Stimulated activated CD4-positive, alpha-beta T cell treated with anti-CD3 and anti-CD28 coated beads, Interleukin-1b, Interleukin-23, amount 100 ng/mL, for 1 hour (primary cell): ENCODE measurements at places on chromosomes 4 and X.

DNA sequence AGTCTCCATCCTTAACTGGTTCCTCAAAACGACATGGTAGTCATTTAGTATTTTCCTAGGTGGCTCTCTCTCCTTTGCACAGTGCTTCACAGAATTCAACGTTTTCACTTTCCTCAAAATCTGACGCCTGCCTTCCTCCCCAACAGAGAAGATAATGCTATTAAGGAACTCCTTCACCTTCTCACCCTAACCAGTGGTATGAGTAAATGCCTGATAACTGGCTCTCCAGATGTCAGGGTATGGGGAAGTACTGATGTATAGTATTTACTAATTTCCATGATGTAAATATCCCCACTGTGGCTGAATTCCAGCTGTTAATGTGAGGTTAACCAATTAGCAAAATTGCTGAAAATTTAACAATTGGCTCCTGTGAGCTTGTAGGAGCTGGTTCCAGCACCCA is 28.8 kb upstream of the NSUN7 start:
- DNase-seq = no peak

- no peak for DNase-seq
Observed at GRCh38 chr4:41178372-41179370, 35.7 kb downstream of the APBB2 start.

DNA sequence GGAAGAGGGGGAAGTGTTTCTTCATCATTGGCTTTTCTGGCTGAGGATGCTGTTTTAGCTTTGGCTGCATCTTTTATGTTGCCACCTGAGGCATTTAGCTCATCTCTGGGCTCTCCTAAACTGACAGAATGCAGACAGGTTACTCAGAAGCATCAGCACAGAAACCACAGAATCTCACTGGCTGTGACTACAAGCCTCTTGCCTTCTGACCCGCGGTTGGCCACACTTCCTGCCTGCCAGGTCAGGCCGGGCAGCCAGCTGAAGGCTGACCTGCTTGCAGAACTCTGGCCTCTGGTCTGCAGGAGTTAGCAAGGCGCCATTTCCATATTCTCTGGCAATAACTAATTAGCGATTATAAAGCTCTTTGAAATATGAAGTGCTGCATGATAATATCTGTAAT is 366.5 kb downstream of the MID1IP1 start:
- no peak for DNase-seq

DNA sequence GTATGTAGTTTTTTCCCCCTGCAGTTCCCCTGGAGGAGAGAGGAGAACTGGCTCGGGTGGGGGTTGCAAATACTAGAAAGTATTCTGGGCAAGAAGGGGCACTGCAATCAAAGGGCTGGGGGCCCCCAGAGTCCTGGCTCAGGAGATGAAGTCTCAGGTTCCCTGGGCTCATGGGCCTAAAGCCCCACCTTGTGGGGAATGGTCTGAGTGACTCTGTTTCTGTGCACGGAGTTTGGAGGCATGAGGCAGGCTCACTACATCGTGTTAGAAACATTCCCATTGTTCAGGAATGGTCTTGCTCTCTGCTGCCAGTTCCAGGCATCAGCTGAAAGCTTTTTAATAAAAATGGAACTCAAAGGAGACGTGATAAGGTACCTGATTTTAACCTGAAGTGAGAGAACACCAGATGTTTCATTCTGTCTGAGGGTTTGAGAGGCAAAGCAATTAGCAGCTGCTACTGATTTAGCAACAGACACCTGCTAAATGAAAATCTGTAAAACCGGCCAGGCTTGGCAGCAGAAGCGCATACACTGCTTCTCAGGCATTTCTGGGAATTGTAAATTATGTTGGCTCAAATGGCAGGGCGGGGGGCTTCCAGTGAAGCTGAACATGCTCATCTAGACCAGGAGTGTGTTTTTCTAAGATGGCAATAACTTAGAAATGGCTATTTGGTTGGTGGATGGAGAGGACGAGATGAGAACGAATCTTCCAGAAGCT is 122.7 kb downstream of the TMEM164 start:
- DNase-seq = no peak

DNA sequence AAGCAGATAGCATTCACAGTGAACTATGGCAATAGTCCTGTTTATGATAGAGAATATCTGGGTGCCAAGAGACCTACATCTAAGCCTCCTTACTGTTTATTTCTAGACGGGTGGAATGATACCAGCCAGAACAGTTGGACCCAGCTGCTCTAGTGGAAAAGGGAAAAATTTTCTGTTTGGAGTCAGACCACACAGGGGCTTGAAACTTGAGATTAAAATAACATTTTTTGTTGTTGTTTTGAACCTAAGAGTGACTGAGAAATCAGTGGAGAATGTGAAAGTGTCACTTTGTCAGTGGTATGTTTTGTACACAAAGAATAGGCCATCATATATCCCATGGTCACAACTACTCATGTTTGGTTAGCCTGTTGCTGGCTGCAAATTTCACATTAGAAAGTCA is 105.7 kb downstream of the AGTR2 start:
- no peak for DNase-seq

GRCh38 chr4:40261231-40262076 is 64.6 kb downstream of the RHOH start:
- DNase-seq = no peak

DNA sequence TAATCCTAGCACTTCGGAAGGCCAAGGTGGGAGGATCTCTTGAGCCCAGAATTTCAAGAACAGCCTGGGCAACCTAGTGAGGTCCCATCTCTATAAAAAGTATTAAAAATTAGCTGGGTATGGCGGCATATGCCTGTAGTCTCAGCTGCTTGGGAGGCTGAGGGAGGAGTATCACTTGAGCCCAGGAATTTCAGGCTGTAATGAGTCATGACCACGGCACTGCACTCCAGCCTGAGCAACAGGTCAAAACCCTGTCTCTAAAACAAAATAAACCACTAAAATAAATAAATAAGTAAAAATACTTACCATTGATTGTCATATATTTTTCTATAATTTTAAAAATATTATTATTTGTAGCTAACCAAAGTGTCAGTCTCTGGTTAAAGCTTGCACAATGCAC is 315.6 kb upstream of the SMIM31 start:
- no peak for DNase-seq

- DNase-seq = no peak
Observed at GRCh38 chr4:12178614-12179610, 750.2 kb upstream of the HS3ST1 start.

DNA sequence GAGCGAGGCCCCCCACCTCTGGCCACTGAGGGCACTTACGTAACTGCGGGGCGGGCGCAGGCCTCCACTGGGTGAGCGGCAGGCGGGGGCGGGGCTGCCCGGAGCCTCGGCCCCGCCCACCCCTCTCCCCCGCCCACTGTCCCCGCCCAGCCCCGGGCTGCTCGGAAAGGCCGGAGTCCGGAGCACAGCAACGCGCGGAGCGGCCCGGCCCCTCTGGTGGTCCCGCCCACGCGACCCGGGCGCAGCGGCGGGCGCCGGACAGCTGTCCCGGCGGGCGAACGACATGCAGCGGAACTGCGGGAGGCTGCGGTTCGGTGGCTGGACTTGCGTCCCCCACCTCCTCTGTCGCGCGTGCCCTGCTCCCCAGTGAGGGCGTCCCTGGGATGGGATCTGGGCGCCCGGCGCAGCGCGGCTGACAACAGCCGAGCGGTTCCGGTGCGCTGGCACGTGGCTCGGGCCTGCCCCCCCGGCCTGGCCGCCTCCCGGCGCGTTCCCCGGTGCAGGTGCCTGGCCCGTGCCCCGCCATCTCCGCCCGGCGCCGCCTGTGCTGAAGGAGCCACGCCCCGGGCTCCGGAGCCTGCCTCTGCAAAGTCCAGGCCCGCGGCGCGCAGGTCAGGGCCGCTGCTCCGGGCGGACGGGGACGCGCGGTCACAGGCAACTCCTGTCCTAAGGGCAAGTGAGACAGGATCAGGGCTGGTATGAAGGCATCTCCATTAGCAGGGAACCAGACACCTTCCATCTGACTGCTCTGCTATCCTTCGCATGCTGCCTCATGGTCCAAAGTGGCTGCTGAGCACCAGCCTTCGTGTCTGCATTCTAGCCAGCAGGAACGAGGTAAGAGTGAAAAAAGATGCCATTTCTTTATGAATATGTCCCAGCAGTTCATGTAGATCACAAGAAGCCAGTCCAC is 21.8 kb upstream of the JAKMIP1 start:
- no peak for DNase-seq

DNA sequence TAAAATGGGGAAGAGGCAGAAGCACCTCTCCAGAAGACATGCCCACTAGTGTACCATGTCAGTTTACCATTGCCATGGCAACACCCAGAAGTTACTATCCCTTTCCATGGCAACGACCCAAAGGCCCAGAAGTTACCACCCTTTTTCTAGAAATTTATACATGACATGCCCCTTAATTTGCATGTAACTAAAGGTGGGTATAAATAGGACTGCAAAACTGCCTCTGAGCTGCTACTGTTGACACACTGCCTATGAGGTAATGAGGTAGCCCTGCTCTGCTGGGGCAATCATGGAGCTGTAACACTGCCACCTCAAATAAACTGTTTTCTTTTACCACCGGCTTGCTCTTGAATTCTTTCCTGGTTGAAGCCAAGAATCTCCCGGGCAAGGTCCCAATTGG is 13.9 kb upstream of the BEX4 start:
- DNase-seq = no peak

- no peak for DNase-seq
Observed at GRCh38 chr4:95877636-95878035, 37.7 kb downstream of the PDHA2 start.

- DNase-seq = no peak
Observed at GRCh38 chr4:73707918-73708577, 32.3 kb upstream of the CXCL8 start.

DNA sequence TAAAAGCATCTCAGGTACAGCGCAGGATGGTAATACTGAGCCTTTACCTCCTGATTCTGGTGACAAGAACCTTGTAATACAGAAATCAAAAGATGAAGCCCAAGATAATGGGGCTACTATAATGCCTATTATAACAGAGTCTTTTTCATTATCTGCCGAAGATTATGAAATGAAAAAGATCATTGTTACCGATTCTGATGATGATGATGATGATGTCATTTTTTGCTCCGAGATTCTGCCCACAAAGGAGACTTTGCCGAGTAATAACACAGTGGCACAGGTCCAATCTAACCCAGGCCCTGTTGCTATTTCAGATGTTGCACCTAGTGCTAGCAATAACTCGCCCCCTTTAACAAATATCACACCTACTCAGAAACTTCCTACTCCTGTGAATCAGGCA is 3.2 kb downstream of the ZBTB33 start:
- DNase-seq = no peak

DNA sequence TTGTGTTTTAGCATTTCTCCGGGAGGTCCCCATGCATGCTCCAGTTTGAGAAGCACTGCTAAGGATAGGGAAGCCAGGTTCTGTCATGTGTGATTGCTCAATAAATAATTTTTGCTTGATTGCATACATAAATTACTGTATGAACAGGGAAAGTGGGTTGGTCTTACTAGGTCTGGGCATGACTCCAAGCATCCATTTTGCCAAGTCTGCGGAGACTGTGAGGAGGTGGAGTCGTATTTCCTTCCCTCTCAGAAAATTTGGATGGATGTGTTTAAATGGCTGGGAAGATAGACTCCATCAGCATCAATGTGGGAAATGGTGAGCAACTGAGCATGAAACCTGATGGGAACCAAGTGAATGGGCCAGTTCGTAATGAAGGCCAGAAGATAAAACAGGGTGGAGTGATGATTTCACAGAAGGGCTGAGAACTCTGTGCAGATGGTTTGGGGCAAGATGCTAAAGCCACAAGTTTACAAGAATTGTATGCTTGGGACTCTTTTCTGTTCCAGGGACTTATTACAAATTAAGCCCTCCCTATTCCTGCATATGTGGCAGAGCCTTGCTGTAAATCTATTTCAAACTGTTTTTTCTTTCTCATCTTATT is 84.1 kb downstream of the NHS start:
- no peak for DNase-seq

GRCh38 chrX:16558489-16558888 is 91.5 kb upstream of the S100G start:
- DNase-seq = no peak

DNA sequence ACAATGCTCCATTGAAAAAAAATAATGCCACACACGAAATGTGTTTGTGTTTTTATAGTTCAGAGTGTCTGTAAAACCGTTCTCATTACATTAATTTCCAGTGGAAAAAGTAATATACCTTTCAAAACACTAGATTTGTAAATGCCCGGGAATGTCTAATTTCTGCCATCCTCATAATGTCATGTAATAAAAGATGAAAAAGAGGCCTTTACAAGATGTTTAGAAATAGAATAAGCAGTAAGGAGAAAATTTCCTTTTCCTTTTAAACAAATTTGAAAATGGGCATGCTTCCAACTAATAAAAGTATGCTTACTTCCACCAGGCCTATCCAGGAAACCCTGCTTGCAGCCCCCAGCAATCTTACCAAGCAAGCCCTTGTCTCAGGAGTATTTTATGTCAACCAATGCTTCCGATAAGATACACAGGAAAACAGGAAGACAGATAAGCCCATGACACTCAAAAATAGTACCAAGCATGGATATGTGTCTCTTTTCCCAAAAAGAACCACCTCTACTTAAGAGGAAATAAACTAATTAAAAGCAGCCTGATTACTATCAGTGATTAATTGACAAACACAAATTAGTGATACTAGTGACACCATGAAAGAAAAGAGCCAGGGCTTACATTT is 894.7 kb upstream of the INTU start:
- no peak for DNase-seq

GRCh38 chr4:151833174-151833573 is 72.4 kb upstream of the GATB start:
- DNase-seq = no peak

- no peak for DNase-seq
Observed at GRCh38 chr4:111713276-111713675, 432.0 kb upstream of the FAM241A start.

GRCh38 chr4:109169170-109169569 is 133.3 kb downstream of the COL25A1 start:
- no peak for DNase-seq

DNA sequence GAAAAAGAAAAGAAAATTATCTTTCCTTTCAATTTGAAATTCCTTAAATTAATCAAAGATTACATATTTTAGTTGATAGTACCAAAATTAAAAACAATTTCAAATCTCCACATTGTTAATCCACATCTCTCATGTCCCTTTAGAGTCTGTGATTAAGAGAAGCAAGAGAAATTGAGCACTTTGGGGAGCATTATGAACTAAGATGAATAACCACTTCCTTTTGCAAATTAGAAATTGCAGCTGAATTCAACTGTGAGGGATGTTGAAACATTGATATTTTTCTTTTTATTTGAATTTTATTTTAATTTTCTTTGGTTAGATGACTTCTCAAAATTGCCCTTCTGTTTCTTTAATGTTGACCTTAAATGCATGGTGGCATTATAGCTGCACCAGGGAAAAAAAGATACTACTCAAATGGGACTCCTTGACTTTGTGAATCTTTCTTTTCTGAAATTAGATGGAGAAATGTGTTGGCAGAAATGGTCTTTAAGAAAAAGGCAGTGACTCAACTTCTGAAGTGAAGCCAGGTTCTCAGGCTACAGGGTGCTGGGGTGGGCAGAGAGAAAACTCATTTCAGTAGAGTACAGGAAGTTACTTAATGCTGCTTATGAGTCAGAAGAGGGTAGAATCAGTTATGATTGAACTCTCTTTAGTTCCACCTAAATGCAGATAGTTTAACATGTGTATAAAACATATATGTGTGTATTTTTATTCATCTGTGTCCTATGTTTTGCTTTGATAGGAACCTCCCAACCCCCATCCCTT is 92.0 kb upstream of the TNIP3 start:
- DNase-seq = no peak
